CD8-positive, alpha-beta T cell (primary cell): ENCODE measurements at places on chromosomes 7 and 10.

DNA sequence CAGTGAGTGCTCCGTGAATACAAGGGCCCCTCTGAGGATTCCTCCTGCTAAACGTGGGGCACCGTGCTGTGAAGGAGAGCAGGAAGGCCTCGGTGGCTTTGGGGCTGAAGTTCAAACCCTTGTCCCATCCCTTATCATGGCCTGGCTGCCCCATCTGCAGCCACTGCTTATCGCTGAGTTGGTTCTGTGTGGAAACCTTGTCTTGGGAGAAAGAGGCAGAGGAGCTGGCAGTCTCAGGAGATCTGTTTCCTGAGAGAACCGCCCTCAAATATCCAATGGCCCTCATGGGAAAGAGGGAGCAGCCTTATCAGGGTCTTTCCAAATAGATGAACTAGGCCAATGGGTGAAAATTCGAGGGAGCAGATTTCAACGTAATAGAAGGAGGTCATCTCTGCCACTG is 52.0 kb upstream of the NRF1 start:
- DNase-seq, result no peak

DNA sequence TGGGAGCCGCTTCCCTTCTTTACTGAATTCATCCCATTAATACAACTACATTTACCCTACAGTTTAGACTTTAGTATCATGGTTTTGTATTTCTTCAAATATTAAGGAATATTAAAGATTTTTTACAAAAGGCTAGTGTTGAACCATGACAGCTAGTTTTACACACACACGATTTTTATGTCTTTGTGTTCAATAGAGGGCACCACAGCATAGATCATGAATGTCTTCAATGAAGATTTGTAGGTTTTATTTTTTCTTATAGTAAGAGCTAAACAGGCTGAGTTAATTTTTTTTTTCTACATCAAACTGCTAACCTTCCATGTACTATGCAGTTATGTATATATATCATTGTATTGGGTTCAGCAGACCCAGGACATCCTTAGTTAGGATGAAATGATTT is 76.9 kb downstream of the SNX10 start:
- no peak for DNase-seq

- DNase-seq, result no peak
Observed at GRCh38 chr7:82158327-82158726, 285.2 kb downstream of the CACNA2D1 start.

DNA sequence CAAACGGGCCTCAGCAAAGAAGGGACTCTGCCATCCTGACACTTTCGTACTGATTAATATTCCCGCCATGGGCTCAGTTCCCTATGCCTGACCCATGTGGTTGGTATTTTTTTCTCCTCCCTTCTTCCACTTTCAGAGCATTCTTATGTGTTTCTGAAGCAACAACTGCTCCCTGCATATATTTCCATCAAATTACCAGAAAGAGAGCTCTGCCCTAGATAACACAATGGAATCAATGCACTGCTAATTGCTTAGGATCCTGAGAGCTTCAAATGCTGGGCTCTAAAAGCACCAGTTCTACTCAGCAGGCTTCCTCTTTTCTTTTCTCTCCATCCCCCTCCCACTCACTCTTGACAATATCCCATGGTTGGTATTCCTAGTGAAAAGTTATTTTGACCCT is 5.3 kb downstream of the TECTB start:
- no peak for DNase-seq

DNA sequence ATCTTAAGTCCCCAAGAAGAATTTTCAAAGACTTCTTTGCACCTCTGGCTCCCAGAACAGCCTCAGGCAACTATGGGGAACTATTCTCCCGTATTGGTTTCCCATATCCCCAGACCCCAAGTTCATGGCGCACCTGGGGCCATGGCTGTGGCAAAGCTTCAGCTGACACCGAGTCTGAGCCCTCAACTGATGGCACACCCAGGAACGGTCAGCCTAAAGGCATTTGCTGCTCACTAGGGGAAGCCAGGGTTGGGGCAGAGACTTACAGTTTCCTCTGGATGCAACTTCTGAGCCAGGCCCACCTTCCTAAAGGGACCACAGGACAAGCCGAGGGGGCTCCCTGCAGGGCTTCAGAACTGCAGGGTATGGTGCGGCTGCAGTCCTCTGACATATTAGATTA is 13.7 kb upstream of the CPA1 start:
- DNase-seq, result no peak

GRCh38 chr10:30911303-30911863 is 120.3 kb downstream of the ZNF438 start:
- no peak for DNase-seq

DNA sequence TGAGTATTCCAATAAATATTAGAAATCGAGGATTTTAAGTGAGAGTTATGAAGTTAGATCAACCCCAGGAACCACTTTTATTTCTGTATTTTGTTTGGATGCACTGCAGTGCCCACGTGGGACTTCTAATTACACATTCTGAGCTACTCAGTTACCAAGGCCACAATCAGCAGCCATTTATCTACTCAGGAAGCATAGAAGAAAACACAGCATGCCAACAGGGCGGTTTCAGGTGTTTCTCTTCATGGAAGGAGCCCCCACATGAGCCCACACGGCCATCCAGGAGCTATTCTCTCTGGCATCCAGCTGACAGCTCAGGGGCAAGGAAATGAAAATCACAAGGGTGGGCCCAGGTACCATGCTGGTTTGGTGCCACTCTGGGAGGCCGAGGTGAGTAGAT is 266.5 kb upstream of the MKLN1 start:
- DNase-seq, result no peak

- no peak for DNase-seq
Observed at GRCh38 chr7:4742051-4742573, 33.3 kb upstream of the AP5Z1 start.
